ENCODE measurements at places on chromosomes 11 and 22.

- DNase-seq: no peak
These were observed 16.8 kb upstream of the TEF start for GRCh38 chr22:41364955-41365354.

- DNase-seq: no peak
These were observed 36.0 kb downstream of the ARRB1 start for GRCh38 chr11:75315439-75315805.

GRCh38 chr11:26017903-26018302, 314.0 kb upstream of the ANO3 start:
- no peak for DNase-seq

DNA sequence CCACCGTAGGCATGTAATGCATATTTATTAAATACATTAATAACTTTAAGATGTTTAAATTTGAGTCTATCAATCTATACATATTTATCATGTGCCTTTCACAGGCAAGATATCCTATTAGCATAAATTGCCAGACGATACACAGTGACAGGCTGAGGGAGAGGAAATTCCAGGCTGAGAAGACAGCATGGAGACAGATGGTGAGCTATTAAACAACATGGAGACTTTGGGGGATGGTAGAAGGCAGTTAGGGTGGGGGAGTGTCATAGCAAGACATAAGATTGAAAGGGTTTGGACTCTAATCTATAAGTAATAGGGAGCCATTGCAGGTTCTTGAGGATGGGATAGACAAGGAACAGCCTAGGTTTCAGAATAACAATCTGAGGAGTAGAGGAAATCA, 138.5 kb downstream of the NXPE2 start:
- no peak for DNase-seq

- no peak for DNase-seq
These were observed 511.1 kb downstream of the TMEM135 start for GRCh38 chr11:87548797-87549196.

GRCh38 chr11:105244160-105244825, 104.7 kb upstream of the CARD18 start:
- peak; percentile 13 for DNase-seq

- peak; percentile 40 for DNase-seq
These were observed 238.8 kb downstream of the TTC28 start for GRCh38 chr22:28440592-28441390.

- peak; percentile 63 for DNase-seq
These were observed 832 bp upstream of the NAP1L4 start for GRCh38 chr11:2992997-2993325.

DNA sequence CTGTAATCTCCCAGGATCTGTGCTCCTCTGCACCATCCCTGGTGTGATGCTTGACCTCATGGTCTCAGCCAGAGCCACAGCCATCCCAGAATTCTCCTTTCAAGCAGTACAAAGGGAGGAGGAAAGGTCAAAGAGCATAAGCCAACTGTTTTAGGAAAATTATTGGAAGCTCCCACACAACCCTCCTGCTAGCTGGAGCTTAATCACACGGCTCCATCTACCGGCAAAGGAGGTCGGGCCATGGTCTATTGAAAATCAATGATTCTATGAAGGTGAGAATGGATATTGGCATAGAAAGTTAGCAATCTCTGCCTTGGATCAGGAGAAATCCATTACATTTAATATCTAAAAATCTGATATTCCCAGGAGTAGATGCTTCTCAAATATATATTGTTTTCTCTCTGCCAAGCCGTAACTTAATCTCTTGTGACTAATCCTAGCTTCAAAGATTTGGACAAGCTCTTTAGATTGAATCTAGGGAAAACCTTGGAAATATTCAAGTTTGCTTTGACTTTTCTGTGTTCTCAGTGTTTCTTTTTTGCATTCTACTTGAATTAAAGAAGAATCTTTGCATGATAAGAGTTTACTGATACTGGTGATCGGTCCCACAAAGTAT, 259.6 kb downstream of the NTM start:
- no peak for DNase-seq

GRCh38 chr11:101470419-101470818, 113.4 kb downstream of the TRPC6 start:
- DNase-seq: no peak

DNA sequence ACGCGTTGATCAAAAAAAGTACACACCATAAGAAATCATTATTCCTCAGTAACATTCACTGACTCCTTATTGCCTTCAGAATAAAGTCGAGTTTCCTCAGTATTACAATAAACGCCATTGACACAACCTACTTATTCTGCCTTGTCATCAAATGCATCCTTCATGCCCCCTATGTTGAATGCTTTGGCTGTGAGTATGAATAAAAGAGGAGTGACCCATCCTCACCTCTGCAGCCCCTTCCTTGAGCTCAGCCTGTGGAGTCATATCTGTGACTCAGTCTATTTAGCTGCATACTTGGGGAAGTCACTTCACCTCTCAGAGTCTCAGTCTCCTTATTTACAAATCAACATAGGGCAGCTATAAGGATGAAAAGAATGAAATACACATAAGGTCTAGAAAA, 65.1 kb downstream of the USP35 start:
- DNase-seq: no peak

DNA sequence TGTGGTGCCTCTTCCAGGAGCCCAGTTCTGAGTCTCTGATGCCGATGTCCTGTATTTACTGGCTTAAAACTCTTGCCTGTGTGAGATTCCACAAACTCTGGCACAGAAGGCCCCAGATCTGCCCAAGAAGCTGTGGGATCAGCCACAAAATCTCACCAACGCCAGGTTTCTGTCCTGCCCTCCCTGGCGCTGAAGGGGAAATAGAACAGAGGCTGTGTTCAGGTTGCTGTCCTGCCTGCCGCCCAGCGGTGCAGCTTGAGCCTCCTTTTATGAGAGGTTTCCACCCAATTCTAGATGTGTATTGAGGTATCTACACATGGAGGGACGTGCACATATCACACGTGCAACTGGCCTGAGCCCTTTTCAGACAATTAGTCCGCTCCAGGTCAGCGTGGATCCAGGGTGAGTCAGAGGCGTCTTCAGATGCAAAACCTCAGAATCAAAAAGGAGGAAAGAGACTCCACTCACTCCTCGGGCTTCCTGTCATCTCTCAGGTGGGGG, 2.2 kb downstream of the TMEM80 start:
- DNase-seq: no peak

DNA sequence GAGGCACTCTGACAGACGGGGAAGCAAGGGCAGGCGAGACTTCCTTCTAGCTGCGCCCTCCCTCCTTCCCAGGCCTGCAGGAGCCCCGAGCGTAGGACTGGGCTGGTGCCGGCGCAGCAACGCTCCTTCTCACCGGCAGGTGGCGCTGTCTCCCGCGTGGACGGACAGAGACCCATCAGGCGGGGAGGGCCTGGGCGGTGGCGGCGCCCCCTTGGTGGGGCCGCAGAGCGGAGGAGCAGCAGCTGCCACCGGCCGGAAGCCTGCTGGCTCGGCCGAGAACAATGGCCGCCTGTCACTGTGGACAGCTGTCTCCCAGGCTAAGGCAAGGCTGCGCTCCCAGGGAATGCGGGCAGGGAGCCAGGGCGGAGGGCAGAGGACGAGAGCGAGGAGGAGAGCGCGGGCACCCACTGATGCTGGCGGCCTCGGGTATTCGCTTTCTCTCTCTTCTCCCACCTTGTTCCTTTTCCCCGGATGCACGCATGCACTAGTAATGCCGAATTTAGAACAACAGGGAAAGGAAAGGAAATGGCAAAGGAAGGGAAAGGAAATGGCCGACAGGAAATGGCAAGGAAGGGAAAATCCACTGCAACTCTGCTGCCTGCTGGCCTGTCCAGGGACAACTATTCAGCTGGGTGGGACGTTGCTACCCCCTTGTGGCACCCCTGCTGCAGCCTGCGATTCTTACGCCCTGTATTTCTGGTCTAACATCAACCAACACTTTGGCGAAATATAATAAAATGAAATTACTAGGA, 14.4 kb downstream of the PPM1F start:
- DNase-seq: peak; percentile 97

- peak; percentile 86 for DNase-seq
These were observed 9.1 kb downstream of the LMF2 start for GRCh38 chr22:50498322-50498890.

DNA sequence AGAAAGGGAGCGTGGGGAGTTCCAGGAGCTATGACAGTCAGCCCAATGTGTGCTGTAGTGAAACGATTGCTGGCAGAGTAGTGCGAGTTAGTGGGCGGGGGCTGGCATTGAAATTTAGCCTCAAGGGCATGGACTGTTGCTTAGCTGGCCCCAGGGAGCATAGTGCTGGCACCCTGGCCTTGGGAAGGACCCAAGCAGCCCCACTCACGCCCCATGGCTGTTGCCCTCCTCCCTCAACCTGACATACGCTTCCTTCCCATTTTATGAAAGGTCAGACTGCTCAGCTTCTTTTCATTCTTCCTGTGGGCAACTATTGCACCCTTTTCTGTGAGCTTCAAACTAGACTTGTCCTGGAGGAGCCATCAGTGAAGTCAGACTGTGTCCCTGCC, 52.0 kb upstream of the SUSD2 start:
- DNase-seq: peak; percentile 18

DNA sequence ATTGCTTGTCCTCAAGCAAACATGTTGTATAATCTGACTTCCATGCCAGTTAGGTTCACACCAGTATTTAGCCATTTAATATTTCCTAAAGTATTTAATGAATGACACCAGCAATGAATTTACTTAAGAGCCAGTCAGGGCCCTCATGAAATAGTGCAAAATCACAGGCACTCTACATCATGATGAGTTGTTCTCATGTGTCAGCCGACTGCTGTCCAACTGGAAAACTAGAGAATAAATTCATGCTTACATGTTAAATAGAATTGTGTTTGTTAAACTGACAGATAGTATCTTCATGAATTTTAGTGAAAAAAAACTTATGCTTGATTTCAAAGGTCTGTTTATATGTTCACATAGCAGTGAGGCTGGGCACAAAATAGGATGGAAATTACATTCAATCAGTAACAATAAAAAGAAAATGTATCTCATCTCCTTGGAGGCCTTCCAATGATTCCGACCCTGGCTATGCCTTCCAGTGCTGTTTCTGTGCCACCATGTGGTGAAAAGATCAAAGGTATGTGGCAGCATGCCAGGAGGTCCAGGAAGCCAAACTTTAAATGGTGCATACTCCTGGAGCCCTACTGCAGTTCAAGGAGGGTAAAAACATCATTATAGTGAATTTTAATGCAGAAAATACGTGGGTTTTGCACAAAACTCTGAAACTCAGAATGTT, 45.2 kb downstream of the CTSC start:
- DNase-seq: peak; percentile 23

DNA sequence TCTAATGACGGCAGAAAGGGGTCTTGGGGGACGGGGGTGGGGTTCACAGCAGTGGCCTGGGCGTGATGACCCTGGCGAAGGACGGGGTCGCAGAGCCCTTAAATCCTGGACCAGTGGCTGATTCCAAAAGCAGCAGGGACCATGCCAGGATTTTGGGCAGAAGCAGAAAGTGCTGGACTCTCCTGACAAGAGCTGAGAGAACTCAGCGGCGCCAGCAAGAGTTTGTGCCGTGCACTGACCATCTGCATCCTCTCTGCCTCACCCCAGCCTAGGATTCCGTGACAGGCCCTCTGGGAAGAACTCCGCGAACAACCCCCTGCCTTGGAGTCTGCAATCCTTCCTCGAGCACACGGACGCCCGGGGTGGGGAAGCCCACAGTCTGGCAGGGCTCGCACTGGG, 644 bp upstream of the NDUFV1 start:
- no peak for DNase-seq

DNA sequence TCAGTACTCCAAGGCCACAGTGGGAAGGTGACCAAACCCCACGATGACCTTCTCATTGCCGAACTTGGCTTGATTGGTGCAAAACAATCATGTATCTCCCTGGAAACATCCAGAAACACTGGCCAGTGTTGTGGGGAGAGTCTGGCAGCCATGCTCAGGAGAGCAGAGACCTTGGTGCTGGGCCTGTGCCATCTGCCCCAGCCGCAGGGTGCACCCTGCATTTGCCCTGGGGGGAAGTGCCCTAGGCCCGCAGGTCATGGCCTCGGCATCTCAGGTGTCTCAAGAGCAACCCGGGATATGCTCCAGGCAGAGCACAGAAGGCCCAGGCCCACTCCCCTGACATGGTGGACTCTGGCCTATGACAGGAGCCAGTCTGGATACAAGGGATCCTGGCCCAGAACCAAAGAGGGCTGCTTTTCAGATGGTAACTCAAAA, 23.7 kb downstream of the ARVCF start:
- no peak for DNase-seq

DNA sequence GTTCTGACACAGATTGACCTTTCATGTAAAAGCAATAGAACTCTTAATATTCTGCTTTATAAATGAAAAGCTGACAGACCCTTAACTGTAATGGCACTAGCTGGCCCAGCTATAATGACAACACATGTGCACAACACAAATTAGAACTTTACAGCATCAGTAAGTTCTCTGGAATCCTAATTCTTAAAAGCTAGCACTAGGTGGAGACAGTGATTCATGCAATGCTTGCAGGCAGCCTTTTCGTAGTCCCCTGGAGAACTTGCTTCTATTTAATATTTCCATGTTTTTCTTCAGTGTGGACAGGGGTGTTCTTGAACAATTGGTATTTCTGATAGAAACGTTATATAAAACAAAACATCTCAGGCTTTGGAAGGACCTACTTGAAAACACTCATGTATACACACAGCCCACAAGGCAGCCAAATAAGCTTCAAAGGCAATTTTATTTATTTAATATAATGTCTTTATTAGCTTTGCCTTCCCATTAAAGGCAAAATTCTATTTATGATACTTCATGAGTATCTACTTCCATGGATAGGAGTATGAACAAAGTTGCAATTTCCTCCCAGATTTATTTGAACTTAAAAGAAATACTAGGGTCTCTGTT, 374.3 kb upstream of the MPPED2 start:
- peak; percentile 60 for DNase-seq

- peak; percentile 3 for DNase-seq
These were observed 546.5 kb upstream of the ANO5 start for GRCh38 chr11:21646351-21646750.

- no peak for DNase-seq
These were observed 57.4 kb upstream of the SHISAL1 start for GRCh38 chr22:44369916-44370801.

DNA sequence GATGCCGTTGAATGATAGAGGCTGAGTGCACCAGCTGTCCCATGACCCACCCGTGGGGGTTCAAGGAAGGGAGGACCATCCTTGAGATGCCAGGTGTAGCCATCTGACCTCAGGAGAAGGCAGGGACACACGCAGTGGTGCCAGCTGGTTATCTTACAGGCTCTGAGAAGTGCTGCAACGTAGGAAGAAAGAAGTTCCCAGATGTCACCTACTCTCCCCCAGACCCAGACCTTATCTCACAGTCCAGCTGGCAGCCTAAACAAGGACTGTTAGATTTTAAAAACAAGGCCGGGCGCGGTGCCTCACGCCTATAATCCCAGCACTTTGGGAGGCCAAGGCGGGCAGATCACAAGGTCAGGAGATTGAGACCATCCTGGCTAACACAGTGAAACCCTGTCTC, 1307.6 kb downstream of the TBC1D22A start:
- no peak for DNase-seq
